ENCODE measurements at places on chromosomes 11 and 22. TPM values are rescaled to one million over a fixed set of nuclear protein-coding genes. Genes with fewer than 3 reads are reported as not detected.
A peak's percentile ranks its signal among the peaks of the same experiment; 100 is the strongest.

TCN1 gene
- 1.7 TPM for total RNA-seq

ZW10 gene
- 21.0 TPM for total RNA-seq

BIK gene
- 31.0 TPM for total RNA-seq

OR5B17 gene
- total RNA-seq: not detected

HTR3A gene
- total RNA-seq: 0.12 TPM

CLTCL1 gene
- 7.1 TPM for total RNA-seq

MS4A6A gene
- 0.52 TPM for total RNA-seq

DNA sequence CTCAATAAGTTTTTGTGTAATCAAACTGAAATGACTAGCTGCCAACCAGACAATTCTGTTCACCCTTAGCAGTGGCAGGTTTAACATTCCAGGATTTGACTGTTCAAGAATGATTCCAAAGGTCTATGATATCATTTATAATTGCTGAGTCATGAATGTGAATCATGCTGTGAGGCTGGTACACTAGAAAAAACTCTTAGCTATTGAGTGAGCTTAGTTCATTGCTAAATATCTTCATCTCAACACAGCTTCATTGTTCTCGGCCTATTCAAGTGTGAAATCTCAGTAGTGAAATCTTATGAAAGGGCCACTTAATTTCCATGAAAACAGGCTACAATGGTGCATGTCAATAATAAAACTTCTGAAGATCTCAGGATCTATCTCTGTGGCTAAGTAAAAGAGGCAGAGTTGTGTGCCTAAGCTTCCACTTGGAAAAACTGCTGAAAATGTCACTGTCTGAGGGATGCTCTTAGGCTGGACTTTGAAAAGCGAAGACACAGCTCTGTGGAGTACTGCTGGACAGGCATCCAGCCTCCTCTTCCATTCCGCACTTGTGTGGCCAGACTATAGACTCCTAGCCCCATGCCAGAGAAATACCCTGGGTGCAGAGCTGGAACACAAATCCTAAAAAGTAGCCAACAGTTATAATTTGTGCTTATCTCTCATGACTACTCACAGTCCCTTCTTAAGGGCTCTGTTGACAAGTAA, 12.8 kb downstream of the AQP11 start:
- H3K36me3 ChIP-seq: no peaks in the 10 kb centered on the region
- peaks cover 6% of the 10 kb centered on the region for H3K4me1 ChIP-seq
- peak overlapping the region; percentile 45 for H3K27ac ChIP-seq
- DNase-seq: no peak
- no peaks in the 10 kb centered on the region for H3K27me3 ChIP-seq

DNA sequence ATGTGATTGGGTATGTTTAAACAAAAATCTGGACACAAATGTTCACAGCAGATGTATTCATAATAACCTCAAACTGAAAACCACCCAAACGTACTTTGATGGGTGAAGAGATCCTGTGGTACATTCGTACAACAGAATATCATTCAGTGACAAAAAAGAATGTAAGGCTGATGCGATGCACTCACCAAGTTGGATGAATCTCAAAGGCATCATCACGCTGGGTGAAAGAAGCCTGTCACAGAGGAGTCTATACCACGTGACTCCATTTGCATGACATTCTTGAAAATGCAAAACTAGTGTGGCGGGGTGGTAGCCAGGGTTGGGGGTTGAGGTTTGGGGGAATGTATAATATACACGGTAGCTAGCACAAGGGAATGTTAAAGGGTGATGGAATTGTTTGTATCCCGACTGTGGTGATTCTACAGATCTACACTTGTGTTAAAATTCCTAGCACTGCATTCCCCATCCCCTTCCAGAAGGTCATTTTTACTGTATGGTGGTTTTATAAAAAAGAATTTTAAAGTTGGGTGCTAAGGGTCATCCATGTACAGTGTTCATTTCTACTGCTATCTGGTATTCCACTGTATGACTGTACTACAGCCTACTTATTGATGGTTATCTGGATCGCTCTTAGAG, 35.0 kb upstream of the SLC25A1 start:
- H3K4me1 ChIP-seq: peaks cover 5% of the 10 kb centered on the region
- no peak for DNase-seq
- no peak overlapping the region for H3K27ac ChIP-seq
- no peak overlapping the region for H3K4me3 ChIP-seq

DNA sequence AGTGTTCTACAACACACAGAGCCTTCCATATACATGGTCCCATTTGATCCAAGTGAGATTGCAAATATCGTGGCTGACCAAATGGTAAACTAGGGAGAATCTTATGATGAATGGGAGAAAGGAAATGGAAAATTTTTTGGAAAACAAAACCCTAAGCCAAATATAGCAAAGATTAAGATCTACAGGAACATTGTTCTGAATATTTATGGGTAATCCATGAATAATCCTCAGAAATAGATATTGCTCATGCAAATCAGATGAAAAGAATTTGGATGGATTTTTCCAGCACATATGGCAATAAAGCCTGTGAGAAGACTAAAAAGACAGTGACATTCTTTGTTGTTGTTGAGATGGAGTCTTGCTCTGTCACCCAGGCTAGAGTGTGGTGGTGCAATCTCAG, 21.7 kb upstream of the PRDM10 start:
- H3K4me3 ChIP-seq: no peak overlapping the region
- peaks cover 19% of the 10 kb centered on the region for H3K4me1 ChIP-seq
- no peak overlapping the region for H3K27ac ChIP-seq
- H3K27me3 ChIP-seq: no peaks in the 10 kb centered on the region
- H3K36me3 ChIP-seq: no peaks in the 10 kb centered on the region

DNA sequence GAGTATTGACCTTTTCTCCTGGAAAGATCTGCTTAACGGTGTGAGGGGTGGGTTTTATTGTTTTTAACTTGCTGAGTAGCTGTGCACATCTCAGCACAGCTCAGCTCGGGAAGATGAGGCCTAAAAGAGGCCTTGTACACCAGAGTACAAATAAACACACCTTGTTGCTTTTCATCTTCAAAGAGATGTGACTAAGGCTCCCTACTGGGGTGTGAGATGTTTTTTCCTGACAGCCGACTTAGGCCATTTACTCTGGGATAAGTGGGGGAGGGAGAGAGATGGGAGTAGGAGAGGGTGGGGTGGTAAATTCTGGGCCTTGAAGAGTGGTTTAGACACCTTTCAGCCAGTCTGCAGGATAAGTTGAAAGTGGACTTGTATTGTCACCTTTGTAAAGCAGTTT, 2.9 kb downstream of the LDLRAD3 start:
- no peak overlapping the region for H3K4me3 ChIP-seq
- no peak for DNase-seq
- H3K27ac ChIP-seq: no peak overlapping the region
- no peaks in the 10 kb centered on the region for H3K36me3 ChIP-seq
- H3K27me3 ChIP-seq: no peaks in the 10 kb centered on the region

GRCh38 chr11:130832566-130833425, 83.5 kb downstream of the SNX19 start:
- no peak overlapping the region for H3K4me3 ChIP-seq
- no peaks in the 10 kb centered on the region for H3K36me3 ChIP-seq
- H3K27ac ChIP-seq: no peak overlapping the region
- peaks cover 5% of the 10 kb centered on the region for H3K27me3 ChIP-seq

DNA sequence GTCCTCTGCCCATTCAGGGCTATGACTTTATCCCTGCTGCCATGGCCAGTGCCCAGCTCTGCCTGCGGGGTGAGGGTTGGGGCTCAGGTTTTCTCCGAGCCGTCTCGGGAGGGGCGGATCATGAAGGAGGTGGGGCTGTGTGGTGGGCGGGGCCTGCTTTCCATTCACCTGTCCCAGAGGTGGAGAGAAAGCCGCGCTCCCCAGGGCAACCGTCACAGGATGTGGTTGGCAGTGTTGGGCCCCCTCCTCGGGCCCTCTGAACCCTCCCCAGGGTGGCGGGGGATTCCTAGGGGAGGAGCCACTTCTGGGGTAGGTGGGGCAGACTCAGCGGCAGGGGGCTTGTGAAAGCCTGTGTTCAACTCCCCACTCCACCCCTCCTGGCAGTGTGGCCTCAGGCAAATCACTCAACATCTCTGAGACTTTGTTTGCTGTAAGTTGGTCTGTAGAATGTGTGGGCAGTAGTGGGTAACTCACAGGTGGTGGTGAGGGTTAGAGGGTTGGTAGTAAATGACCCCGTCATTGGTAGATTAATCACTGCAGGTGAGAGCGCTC, 50.3 kb downstream of the CD6 start:
- no peaks in the 10 kb centered on the region for H3K27me3 ChIP-seq
- DNase-seq: no peak
- 0 out of 2 replicates have a peak overlapping the region, but pooled peaks have one; percentile 9 for H3K4me3 ChIP-seq
- H3K36me3 ChIP-seq: no peaks in the 10 kb centered on the region
- no peak overlapping the region for H3K27ac ChIP-seq

DNA sequence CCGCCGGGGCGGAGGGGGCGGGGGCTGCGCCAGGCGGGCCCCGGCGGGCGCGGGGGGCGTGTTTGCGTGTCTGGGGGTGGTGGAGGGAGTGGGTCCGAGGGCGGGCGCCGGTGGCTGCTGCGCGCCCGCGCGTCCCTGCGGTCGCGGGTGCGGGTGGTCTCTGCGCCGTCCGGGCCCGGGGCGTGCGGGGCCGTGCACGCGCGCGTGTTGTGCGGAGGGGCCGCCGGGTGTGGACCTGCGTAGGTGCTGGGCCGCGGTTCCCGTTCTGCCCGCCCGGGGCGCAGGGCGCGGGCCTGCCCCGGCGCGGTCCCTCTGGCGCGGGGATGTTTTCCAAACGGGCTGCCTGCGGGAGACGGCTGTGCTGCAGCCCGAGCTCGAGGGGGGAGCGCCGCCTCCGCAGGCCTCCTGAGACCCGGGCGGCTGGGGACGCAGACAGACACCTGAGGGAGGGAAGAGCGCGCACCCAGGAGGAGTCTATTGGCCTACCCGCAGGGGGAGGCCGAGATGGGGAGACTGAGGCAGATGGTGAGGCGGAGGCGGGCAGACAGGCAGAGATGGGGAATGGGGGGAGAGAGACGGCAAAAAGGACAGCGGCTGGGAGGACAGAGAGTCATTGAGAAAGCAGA, 442 bp downstream of the PELI3 start:
- DNase-seq: no peak
- peaks cover 19% of the 10 kb centered on the region for H3K4me1 ChIP-seq
- no peaks in the 10 kb centered on the region for H3K27me3 ChIP-seq
- H3K4me3 ChIP-seq: peak overlapping the region; percentile 95

GRCh38 chr11:126823274-126823673, 177.3 kb downstream of the KIRREL3 start:
- H3K4me3 ChIP-seq: no peak overlapping the region
- no peak overlapping the region for H3K27ac ChIP-seq
- DNase-seq: no peak
- no peaks in the 10 kb centered on the region for H3K4me1 ChIP-seq
- H3K27me3 ChIP-seq: peaks cover 10% of the 10 kb centered on the region
- H3K36me3 ChIP-seq: no peaks in the 10 kb centered on the region

DNA sequence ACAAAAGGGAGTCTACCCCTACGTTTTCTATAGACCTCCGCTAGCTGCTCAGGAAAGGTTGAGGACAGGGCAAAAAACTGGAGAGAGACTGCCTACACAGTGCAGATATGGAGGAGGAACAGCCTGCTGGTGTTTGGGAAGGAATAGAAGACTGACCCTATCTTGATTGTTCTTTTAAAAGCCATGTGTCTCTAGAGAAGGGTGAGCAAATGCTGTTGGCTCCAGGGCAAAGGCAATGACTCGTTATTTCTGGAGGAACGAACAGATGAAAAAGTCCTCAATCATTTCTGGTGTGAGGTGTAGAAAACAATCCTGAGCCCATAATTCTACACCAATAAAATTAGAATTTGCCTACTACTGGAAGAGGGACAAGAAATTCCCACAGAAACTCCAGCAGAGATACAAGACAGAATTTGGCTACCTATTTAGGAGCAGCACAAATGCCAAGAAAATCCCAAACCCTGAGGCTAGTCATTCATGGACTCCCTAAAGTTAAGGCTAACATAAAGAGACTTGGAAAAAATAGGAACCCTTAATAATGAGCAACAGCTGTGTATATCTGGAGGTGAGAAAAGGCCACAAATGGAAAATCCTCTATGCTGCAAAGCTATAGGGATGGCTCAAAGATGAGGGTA, 1206.3 kb upstream of the CNTN5 start:
- DNase-seq: no peak
- no peaks in the 10 kb centered on the region for H3K36me3 ChIP-seq
- no peaks in the 10 kb centered on the region for H3K27me3 ChIP-seq
- no peak overlapping the region for H3K4me3 ChIP-seq
